ENCODE measurements at places on chromosomes 16 and 17.
A peak's percentile ranks its signal among the peaks of the same experiment; 100 is the strongest.

DNA sequence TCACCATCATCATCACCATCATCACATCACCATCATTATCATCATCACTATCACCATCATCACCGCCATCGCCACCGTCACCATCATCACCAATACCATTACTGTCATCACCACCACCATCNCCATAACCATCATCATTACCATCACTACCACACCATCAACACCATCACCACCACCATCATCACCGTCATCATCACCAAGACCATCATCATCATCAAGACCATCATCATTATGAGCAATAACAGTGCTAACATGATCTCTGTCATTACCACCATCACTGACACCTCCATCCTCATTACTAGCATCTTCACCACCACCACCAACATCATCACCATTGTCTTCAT lies 16.1 kb upstream of the ZNF469 start:
- no peak for DNase-seq

DNA sequence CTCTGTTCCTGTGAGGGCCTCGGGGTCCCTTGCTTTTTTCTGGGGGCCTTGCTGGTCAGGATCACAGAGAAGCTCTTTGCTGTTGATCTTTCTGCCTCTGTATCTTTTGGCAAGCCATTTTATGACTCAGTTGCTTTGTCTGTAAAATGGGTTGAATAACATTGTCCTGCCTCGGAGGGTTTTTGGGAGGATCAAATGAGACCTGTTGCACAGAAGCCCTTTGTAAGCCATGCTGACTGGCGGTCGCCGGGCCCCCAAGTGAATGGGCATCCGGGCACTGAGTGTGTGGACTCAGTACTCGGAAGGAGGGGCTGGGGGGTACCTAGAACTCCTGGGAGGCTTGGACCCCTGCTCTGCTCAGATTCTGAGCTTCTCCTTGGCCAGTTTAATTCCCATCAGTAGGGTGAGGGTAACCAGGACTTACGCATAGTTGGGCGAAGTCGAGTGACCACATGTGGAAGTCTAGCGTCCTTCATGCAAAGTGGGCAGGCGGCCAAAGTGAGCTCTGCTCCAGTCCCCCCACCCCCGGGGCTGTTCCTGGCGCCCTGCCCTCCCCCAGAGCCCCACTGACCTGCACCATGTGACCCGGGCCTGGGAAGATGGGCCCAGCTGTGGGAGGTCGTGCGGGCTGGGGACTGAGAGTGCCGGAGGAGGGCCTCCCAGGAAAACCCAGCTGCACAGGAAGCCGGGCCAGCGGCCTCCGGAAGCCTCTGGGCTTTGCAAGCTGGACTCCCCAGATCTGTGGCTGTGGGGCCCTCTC lies 284.0 kb downstream of the SEC14L1 start:
- DNase-seq: no peak

- no peak for DNase-seq
These were observed 144.8 kb downstream of the GSG1L start for GRCh38 chr16:27918755-27919154.

- peak; percentile 18 for DNase-seq
These were observed at the start of gene ADORA2B for GRCh38 chr17:15944759-15945526. Gene ADORA2B, plus strand, starts transcription at chr17:15945130. Its CDS starts 119 bp downstream, at chr17:15945249.

GRCh38 chr17:64992325-64992802 lies 64.2 kb downstream of the GNA13 start:
- DNase-seq: no peak

DNA sequence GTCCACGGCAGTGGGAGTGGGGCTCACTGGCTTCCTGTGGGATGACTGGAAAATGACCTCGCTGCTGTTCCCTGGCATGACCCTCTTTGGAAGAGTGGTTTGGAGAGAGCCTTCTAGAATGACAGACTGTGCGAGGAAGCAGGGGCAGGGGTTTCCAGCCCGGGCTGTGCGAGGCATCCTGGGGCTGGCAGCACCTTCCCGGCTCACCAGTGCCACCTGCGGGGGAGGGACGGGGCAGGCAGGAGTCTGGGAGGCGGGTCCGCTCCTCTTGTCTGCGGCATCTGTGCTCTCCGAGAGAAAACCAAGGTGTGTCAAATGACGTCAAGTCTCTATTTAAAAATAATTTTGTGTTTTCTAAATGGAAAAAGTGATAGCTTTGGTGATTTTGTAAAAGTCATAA lies 7.8 kb upstream of the RNF213 start:
- peak; percentile 90 for DNase-seq

GRCh38 chr16:51987519-51987918 lies 559.4 kb downstream of the TOX3 start:
- DNase-seq: no peak

GRCh38 chr17:51128076-51128475 lies 7.4 kb upstream of the SPAG9 start:
- no peak for DNase-seq

DNA sequence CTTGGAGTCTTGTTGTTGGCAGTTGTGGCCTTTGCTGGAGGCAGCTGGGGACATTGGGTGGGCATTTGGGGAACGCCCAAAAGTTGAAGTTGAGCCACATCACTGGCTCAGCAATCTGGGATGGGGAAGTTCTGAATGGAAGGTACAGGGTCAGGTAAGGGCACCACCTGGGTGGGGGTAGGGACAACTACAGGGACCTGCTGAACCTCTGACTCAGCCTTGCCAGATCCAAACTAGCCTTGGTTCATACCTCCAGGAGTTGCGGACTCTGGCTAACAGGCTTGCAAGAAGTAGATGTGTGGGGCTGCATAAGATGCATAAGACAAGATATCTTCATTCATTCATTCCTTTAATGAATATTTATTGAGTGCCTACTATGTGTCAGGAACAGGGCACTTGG lies 16.0 kb downstream of the FMNL1 start:
- no peak for DNase-seq

DNA sequence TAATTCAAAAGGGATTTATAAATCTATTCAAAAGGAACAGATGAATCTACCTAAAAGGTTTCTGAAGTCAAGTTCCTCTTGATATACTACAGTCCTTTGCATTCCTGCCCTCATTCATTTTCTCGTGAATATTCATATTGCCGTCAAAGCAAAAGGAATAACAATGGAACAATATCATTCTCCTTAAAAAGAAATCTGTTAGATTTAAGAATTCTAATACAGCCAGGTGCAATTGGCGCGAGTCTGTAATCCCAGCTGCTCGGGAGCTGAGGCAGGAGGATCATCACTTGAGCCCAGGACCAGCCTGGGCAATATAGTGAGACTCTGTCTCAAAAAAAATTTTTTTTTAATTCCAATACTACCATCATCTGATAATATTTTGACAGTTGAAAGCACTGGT lies 130.3 kb downstream of the BRIP1 start:
- DNase-seq: no peak

- DNase-seq: peak; percentile 28
These were observed at the start of gene TMEM88 for GRCh38 chr17:7854851-7855659. Gene TMEM88, plus strand, starts transcription at chr17:7855066. Its CDS starts 9 bp downstream, at chr17:7855075.

- no peak for DNase-seq
These were observed 44.4 kb downstream of the PIK3R5 start for GRCh38 chr17:8921147-8921546.

DNA sequence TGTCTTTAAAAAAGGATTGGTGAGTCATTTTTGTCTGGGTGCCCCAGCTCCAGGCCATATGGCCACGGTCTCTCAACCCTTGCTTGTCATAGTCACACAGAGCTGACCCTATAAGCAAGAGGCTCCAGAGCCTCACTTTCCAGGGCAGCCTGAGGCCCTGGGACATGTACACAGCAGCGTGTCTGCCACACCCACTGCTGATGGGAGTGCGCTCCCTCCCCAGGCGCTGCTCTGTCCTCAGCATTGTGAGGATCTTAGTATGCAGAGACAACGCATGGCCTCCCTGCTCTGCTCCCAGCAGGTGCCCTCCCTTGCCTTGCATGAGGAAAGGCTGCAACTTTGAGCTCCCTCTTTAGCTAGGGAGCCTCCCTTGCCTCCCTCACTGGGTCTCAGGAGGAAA lies 80.8 kb upstream of the CRHR1 start:
- no peak for DNase-seq

GRCh38 chr17:1067282-1067956 lies 70.5 kb downstream of the TIMM22 start:
- no peak for DNase-seq

- no peak for DNase-seq
These were observed 525.2 kb upstream of the GOT2 start for GRCh38 chr16:59259074-59259949.

GRCh38 chr16:87628246-87628923 lies 26.1 kb downstream of the JPH3 start:
- no peak for DNase-seq

GRCh38 chr17:66359351-66359750 lies 56.9 kb downstream of the PRKCA start:
- DNase-seq: no peak

GRCh38 chr17:16211590-16211989 lies 3.7 kb downstream of the NCOR1 start:
- DNase-seq: no peak

DNA sequence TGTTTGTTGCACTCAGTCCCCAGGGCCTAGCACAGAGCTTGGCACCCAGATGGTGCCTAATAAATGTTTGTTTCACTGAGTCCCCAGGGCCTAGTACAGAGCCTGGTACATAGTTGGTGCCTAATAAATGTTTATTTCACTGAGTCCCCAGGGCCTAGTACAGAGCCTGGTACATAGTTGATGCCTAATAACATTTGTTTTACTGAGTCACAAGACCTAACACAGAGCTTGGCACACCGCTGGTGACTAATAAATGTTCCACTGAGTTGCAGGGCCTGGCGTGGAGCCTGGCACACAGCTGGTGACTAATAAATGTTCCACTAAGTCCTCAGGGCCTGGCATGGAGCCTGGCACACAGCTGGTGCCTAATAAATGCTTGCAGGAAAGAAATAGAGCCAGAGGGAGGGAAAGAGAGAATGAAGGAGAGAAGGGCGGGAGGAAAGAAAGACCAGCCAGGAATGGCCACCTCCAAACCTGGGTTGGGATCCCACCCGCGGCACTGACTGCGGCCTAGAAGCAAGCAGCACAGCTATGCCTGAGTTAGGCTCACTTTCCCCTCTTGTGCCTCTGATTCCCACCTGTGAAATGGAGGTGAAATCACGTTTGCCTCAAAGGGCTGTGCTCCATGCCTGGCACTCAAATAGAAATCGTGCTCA lies 7.5 kb downstream of the SLC5A11 start:
- no peak for DNase-seq

- DNase-seq: no peak
These were observed 29.7 kb downstream of the FAM222B start for GRCh38 chr17:28812748-28813377.

- DNase-seq: no peak
These were observed 49.0 kb upstream of the ENDOV start for GRCh38 chr17:80365983-80366382.

DNA sequence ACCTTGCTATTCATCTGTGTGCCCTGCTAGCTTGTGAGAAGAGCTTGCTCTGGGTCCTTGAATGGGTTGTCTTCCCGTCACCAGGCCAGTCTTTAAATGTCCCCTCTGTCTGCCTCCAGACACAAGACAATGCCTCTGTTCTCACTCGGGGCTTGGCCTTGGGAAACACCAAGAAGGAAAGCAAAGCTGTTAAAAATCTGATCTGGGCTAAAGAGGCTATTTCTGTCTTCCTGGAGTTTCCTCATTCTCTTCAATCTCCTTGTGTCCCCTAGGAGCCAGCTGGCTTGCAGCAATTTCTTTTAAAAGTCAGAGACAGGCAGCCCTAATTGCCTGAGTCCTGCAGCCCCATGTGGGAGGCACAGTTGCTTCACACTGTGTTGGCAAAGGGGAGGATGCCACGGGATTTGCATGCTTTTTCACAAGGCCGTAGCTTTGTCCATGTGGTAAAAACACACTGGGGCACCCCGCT lies 2.5 kb downstream of the DNAI2 start:
- DNase-seq: no peak

DNA sequence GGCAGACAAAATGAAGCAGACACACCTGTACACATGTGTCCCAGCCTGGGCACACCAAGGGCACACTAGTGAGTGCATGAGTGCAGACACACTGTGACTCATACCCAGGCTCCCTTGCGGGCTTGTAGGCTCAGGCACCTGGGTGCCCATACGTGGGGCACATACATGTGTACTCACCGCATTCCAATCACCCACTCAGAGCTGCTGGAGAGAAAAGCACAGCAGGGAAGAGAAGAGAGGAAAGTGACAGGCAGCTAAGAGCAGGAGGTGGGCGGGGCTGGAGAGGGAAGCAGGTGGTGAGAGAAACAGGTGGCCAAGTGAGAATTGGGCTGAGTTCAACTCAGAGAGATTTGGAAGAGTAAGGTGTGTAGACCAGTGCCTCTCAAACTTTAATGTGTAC lies 54.0 kb downstream of the TMEM132E start:
- DNase-seq: no peak

GRCh38 chr16:68506331-68507053 lies 32.6 kb upstream of the ZFP90 start:
- no peak for DNase-seq

DNA sequence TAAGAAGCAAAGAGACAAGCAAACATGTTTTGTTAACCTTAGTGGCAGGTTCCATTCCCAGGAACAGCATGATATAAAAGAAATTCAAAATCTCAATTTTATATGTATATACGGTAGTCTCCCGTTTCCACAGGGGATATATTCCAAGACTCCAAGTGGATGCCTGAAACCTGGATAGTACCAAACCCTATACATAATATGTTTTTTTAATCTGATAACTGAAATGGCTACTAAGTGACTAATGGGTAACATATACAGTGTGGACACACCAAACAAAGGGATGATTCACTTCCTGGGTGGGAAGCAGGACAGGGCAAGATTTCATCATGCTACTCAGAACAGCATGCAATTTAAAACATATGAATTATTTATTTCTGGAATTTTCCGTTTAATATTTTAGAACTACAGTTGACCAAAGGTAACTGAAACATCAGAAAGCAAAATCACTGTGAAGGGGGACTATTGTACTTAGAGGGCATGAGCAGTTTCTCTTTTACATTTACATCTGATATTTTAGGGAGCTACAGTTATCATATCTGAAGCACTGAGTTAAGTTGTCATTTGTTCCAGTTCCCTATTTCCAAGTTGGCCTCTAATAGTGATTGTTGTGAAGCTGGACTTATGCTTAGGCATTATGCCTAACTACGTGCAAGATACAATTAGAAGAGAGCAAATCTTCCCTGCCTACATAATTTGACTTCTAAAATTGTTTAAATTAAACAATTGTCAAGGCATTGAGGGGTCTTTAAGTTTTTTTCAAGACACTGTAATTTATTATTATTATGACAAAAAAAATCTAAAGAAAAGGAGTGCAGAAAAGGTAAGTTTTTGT lies 34.1 kb upstream of the ABCA6 start:
- DNase-seq: no peak

DNA sequence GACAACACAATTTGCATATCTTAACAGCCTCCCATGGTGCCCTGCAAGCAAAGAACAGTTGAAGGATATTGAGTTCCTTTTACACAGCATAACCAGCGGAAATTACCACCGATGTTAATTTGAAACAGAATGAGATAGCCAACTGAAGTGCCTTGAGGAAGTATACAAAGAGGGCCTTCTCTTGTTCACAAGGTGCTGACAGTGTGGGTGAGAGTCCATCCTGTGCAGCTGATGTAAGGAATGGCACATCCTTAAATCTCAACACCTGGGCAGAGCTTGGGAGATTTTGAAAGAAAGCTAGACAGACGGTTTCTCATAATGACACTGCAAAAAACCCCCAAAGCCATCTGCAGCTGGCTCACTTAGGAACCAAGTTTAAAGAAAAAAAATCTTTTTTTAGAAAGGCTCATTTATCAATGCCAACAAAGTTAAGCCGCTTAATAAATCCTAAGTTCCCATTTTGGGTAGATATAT lies 818.6 kb downstream of the KCNJ2 start:
- DNase-seq: no peak
